ENCODE measurements at places on chromosomes 3 and 15. TPM values are rescaled to one million over a fixed set of nuclear protein-coding genes. Genes with fewer than 3 reads are reported as not detected.

DNA sequence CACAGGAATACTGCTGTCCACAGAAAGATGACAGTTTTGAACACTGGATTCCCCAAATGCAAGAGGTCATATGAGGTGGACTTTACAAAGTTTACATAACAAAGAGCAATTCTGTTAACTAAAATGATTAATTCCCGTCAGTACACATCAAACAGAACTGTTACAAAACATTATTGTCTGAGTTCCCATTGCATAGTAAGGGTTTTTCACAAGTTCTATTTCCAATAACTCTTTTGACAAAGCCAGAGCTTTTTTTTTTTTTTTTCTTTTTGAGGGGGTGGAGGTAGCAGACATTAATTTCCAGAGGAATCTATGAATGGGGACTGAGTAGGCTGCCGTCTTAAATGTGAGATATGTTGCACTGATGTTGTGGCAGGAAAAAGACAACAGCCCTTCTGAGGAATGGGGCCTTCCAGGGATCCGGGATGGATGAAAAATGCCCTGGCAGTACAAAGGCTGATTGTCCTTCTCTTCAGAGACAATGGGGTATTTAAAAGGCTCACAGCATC lies 178.1 kb upstream of the KBTBD8 start:
- no peak for DNase-seq

GRCh38 chr3:98323425-98323824 lies 30.2 kb upstream of the OR5K4 start:
- no peak for DNase-seq

DNA sequence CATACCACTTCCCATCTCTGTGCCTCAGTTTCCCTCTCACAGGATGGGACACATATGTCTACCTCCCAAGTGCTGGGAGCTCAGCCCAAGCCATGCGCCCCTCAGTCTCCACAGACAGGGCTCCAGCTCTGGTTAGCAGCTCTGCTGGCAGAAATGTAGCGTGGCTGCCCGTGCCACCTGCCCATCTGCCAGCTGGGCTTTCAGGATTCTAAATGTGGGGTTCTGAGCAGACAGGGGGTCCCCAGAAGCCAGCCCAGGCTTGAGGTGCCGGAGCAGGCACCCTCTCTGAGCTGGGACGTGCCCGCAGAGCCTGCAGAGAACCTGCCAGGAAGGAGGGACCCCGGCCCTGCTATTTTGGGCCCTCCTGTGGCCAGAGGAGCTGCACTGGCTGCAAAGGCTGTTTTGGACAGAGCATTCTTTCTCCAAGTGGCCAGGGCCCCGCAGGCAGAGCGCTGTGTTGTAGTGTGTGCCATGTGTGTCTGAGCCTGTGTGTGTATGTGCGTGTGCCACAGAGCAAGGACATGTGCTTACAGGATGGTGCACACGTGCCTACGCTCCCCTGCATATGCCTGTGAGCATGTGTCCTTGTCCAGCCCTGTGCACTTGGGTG lies 31.7 kb downstream of the PSTPIP1 start:
- DNase-seq, result peak; percentile 35

The IQCH gene
- 1.4 TPM for total RNA-seq

The RCN2 gene
- total RNA-seq, result 8.3 TPM

Measured in left lobe of liver (tissue), 2 donors.